ENCODE measurements at places on chromosomes 3 and 15.

- peak; percentile 89 for DNase-seq
These were observed at the start of gene XYLB for GRCh38 chr3:38346587-38347410. TSS of gene XYLB (plus strand) at chr3:38346785. CDS start at chr3:38346869, 84 bp downstream.

- DNase-seq = no peak
These were observed 179.9 kb upstream of the TBL1XR1 start for GRCh38 chr3:177377166-177377565.

- DNase-seq = no peak
These were observed 40.5 kb downstream of the SH3BP5 start for GRCh38 chr3:15291589-15292541.

- no peak for DNase-seq
These were observed 18.7 kb upstream of the HES1 start for GRCh38 chr3:194117104-194117845.

GRCh38 chr3:48528754-48529153, 24.8 kb upstream of the SHISA5 start:
- DNase-seq = peak; percentile 4

DNA sequence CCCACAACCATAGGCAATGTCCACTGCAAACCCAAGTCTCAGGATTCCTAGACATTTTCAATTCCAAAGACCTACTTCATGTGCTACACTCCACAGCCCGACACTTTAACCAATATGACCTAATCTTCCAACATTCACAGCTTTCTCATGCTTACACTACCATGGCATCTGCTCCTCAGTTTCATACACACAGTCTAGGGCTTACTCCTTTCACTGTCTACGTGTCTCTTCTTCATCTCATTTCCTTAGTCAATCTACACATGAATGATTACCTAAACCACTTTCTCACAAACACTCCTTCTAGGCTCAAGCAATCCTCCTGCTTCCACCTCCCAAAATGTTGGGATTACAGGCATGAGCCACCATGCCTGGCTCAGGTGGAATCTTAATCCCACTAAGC, 106.3 kb downstream of the STAG1 start:
- no peak for DNase-seq

DNA sequence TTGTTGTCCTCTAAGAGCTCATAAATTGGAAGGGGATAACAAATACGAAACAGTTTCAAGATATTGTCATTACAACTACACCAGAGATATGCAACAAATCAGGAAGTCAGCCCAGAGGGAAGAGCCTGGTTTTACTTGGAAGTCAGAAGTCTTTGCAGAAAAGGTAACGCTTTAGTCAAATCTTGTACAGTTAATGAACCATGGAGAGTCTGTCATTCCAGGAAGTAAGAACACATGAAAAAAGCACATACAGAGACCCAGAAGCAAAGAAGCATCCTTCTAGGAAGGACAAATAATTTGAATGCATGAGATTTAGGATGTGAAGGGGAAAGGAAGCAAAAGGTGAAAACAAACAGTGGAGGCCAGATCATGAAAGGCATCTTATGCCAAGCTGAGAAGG, 19.6 kb downstream of the DYNC1LI1 start:
- no peak for DNase-seq
